ENCODE measurements at places on chromosomes 2 and 18.

- no peak for DNase-seq
Measured at GRCh38 chr2:174892546-174892945, 112.6 kb downstream of the CHN1 start.

- DNase-seq = no peak
Measured at GRCh38 chr2:235811446-235812184, 317.8 kb downstream of the AGAP1 start.

DNA sequence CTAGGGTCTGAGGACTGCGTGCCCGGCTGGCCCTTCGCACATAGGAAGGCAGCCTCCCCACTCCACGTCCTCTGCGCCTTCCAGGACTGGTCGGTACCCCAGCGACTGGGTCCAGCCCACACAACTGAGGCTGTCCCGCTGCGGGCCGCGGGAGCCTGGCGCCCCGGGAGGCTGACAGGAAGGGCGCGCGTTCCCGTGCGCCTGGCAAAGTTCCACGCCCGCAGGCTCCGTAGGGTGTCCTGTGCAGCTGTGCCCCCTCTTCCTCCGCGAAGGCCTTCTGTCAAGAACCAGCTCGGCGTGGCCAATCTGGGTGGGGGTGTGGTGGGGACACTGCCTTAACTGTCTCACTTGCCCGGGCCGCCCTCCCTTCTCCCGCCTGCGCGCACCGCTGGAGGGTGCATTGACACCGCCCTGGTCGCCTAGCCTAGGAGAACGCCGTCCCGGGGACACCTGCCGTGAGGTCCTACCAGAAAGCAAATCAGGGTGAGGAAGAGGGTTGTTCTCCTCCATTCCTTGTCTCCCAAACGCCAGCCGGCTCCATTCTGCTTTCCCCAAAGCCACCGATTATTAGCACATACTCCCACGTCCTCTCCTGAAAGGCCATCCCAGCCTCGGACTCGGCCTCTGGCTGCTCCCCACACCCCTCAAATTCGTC is 618 bp upstream of the LYPD1 start:
- DNase-seq = no peak

DNA sequence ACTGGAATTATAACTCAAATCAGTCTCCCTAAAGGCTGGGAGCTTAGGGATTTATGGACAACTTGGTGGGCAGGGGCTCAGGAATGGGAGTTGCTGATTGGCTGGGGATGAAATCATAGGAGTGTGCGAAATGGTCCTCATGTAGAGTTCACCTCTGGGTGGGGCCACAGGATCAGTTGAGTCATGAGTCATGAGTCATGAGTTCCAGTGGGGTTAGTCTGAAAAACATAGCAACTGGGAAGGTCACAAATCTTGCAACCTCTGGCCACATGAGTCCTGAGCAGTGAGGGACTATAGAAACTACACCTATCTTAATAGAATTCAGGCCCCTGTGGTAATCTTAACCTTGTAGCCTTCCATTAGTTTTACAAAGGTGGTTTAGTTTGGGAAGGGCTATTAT is 383.3 kb downstream of the RBM43 start:
- no peak for DNase-seq

DNA sequence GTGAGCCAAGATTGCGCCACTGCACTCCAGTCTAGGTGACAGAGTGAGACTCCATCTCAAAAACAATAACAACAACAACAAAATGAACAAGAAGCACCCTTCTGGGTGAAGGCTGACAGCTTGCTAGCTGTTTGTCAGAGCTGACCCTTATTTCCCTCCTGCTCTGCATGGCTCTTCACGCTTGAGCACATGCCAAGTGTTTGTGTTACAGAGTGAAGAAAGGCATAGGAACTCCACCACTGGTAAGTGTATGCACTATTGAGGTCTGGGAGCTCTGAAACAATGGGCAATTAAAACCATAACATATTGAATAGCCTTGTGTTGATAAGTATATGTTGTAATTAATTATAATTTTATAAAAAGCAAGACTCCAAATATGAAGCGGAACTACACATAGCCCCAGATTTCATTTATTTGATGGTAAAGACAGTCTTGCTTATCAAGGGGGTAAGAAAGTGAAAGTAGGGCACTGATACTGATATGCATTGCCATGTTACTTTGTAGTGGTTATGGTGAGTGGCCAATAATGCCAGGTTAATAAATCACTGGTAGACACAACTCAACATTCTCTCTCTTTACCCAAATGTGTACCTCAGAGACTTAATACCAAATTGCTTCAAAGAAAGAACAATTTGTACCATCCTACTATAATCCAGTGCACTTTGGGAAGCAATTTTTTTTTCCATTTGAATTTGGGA is 163.4 kb downstream of the VWC2L start:
- no peak for DNase-seq

GRCh38 chr2:228474466-228474865 is 293.0 kb upstream of the SPHKAP start:
- no peak for DNase-seq

GRCh38 chr18:10875811-10876210 is 273.6 kb downstream of the PIEZO2 start:
- no peak for DNase-seq

GRCh38 chr2:177547122-177547521 is 154.5 kb downstream of the AGPS start:
- no peak for DNase-seq

GRCh38 chr2:230457793-230458192 is 41.8 kb downstream of the SP100 start:
- DNase-seq = no peak

DNA sequence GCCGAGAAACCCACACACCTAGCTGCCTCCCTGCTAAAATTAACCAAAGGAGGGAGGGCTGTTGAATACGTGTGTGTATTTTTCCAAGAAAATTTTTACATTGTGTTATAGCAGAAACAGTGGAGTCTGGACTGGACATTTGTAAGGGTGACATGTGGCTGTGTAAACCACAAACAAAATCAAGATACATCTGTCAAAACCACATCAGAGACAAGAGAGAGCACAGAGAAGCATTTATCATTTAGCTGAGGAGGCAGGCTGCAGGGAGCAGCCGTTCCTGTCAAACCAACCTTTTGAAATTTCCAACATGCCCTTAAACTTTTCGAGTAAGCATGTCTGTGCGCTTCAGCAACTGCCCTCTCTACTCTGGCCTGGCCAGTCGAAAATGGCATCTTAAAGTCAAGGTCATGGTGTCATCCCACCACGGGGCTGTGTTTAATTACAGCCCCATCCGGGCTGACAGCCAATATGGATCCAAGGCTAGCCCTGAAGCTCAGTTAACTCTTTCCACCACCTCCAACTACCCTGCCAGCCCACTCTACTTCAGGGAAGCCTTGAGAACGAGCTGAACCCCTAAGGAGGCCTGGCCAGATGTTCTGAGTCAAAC is 8.4 kb downstream of the BCL11A start:
- no peak for DNase-seq

DNA sequence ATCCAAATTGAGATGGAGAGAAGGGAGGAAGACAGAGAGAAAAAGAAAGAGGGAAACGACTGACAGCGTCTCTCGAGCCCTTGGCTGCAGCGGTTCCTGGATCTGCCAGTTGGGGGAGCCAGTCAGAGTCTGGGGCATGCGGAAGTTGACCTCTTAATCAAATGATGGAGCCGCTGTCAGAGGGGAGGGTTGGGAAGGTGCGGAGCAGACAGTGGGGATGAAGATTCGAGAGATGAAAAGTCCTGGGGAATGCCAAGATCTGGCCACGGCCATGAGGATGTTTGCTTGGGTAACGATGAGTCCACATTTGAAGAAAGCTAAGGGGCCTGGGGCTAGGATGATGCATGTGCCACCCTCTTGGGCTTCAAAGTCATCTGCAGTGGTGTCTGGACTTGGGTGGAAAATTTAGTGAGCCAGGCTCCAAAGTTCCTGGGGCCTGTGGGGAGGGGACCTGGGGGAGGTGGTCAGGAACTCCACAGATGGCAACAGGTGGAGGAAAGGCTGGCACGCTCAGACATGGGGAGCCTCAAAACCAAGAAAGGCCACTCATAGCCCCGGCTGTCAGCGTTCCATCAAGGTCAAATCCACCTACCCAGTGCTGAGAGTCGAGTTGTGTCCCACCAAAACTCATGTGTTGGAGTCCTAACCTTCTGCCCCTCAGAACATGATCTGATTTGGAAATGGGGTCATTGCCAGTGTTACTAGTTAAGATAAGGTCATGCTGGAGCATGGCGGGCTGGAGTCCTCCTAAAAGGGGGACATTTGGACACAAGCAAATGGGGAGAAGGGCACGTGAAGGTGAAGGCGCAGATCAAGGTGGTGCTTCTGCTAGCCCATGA is 200.1 kb downstream of the NDUFA10 start:
- peak; percentile 84 for DNase-seq

DNA sequence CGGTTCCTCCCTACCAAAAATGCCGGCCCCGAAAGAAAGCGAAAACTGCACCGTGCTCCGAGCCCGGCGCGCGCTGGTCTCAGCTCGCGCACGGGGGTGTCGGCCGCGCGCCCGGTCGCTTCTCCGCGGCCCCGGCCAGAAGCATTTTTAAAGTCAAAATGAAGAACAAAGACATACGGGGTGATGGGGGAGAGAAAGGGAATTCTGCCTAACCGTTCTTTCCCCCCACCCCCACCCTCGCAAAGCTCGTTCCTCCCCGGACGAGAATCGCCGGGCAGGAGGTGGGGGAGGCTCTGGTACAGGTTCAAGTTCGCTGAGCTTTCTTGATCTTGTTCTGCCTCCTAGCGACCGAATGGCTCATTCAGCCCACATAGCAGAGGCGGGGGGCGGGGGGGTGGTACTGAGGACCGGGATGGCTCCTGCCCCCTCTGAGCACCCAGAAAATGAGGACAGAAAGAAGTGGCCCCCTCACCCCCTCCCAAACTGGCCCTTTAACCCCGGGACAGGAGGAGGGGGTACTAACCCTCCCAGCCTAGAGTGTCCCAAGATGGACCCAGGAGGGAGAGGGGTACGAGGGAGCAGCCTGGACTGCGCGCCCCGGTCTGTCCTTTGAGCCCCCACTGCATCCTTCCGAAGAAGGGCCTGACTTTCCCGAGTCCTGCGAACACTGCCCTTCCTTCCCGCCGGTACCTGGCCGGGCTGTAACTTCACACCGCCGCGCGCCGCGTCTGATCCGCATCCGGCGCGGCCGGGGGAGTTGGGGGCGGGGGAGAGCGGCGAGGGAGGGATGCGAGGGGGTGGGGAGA is 3.1 kb downstream of the BCL11A start:
- DNase-seq = no peak
